Prostate gland (tissue), 2 donors: ENCODE measurements at places on chromosomes 1 and 21. TPM values are rescaled to one million over a fixed set of nuclear protein-coding genes. Genes with fewer than 3 reads are reported as not detected.

The HIVEP3 gene
- 11.2 TPM for total RNA-seq

GRCh38 chr1:185813401-185813979, 79.3 kb downstream of the HMCN1 start:
- no peak for DNase-seq

DNA sequence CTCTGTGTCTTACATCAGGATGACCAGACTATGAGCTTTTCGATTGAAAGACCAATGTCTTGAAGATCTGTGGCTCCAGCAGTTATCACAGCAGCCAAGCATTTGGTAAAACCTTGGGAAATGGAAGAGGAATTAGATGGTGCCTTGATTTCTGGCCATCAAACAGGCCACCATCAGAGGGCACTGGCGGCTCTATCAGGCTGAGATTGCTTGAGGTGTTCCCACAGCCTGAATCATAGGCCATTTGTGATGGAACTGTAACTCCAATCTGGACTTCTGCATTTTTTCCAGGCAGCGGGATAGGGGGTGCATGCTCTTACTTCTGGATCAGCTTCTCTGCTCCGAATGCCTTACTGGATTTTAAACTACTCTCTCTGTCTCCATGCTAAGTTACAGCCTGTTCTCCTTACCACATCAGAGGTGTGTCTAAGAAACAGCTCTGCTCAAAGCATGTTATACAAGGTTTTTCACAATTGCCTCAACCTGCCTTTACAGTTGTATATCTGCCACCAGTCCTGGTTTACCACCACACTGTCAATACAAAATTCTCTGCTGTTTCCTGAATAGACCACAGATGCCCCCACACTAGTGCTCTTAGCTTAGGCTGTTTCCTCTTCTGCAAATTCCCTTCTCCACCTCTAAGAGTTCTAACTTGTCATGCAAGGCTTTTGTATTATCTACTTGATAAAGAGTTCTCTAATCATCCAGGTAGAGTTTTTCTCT, 180.9 kb downstream of the PTGER3 start:
- DNase-seq, result no peak

The OR2L3 gene
- not detected for total RNA-seq

DNA sequence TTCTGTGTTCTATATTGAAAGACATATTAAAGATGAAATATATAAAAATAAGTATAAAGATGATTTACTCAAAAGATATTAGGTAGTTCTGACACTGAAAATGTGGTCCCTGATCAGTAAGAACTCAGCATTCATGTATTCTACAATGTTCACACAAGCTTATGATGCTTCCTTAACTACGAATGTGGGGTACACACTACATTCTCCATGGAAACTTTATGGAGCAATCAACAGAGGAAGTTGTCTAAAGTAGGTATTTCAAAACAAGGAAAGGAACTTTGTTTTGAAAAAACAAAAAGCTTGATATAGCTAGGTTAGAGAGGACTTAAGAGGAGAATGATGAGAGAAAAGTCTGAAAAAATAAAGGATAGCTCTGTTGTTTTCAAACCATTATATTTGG, 119.7 kb upstream of the RGS18 start:
- DNase-seq, result no peak

- no peak for DNase-seq
Observed at GRCh38 chr1:61277121-61277690, 194.8 kb downstream of the NFIA start.

The PTAFR gene
- total RNA-seq, result 2.3 TPM

The EXTL1 gene
- total RNA-seq, result 3.2 TPM

- DNase-seq, result no peak
Observed at GRCh38 chr1:93694819-93695218, 13.2 kb upstream of the BCAR3 start.
